ENCODE measurements at places on chromosomes 13 and 19. TPM values are rescaled to one million over a fixed set of nuclear protein-coding genes. Genes with fewer than 3 reads are reported as not detected.

GRCh38 chr13:25037057-25037813 lies 58.7 kb upstream of the PABPC3 start:
- H3K27ac ChIP-seq, result no peak overlapping the region
- peak; percentile 28 for DNase-seq
- H3K4me3 ChIP-seq, result no peak overlapping the region
- H3K27me3 ChIP-seq, result peaks cover 7% of the 10 kb centered on the region
- no peaks in the 10 kb centered on the region for H3K36me3 ChIP-seq
- H3K4me1 ChIP-seq, result no peaks in the 10 kb centered on the region

GRCh38 chr13:107977071-107977574 lies 238.2 kb downstream of the LIG4 start:
- H3K27me3 ChIP-seq, result no peaks in the 10 kb centered on the region
- no peak overlapping the region for H3K27ac ChIP-seq
- H3K36me3 ChIP-seq, result no peaks in the 10 kb centered on the region
- no peaks in the 10 kb centered on the region for H3K4me1 ChIP-seq
- no peak for DNase-seq
- no peak overlapping the region for H3K4me3 ChIP-seq

GRCh38 chr19:5563935-5564612 lies 3.7 kb downstream of the TINCR start:
- no peak overlapping the region for H3K27ac ChIP-seq
- no peaks in the 10 kb centered on the region for H3K36me3 ChIP-seq
- DNase-seq, result no peak
- no peak overlapping the region for H3K4me3 ChIP-seq

The RNF113B gene
- total RNA-seq, result not detected

DNA sequence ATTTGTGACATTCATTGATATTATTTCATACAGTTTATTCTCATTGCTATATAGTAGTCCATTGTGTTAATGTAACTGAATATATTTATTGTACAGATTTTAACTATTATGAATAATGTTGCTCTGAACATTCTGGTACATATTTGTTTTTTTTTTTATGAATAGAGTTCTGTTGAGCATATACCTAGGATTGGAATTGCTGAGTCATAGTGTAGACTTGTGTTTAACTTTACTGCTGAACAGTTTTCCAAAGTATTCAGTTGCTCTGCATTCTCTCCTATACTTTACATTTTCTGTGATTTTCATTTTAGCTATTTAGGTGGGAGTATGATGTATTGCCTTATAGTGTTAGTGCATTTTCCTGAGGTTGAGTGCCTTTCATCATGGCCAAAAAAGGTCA lies 97.5 kb downstream of the MAB21L1 start:
- no peak for DNase-seq
- H3K27ac ChIP-seq, result no peak overlapping the region
- no peaks in the 10 kb centered on the region for H3K27me3 ChIP-seq
- no peaks in the 10 kb centered on the region for H3K36me3 ChIP-seq
- H3K4me1 ChIP-seq, result no peaks in the 10 kb centered on the region

GRCh38 chr19:35310811-35311465 lies 18.0 kb upstream of the CD22 start:
- H3K4me1 ChIP-seq, result no peaks in the 10 kb centered on the region
- H3K27ac ChIP-seq, result no peak overlapping the region
- no peak overlapping the region for H3K4me3 ChIP-seq

The PRODH2 gene
- 166 TPM for total RNA-seq

The TNFSF11 gene
- 0.31 TPM for total RNA-seq

The SPACA4 gene
- total RNA-seq, result not detected

- no peak overlapping the region for H3K4me3 ChIP-seq
- no peak overlapping the region for H3K27ac ChIP-seq
- H3K4me1 ChIP-seq, result no peaks in the 10 kb centered on the region
These were observed 81.4 kb upstream of the MEDAG start for GRCh38 chr13:30824651-30825050.

DNA sequence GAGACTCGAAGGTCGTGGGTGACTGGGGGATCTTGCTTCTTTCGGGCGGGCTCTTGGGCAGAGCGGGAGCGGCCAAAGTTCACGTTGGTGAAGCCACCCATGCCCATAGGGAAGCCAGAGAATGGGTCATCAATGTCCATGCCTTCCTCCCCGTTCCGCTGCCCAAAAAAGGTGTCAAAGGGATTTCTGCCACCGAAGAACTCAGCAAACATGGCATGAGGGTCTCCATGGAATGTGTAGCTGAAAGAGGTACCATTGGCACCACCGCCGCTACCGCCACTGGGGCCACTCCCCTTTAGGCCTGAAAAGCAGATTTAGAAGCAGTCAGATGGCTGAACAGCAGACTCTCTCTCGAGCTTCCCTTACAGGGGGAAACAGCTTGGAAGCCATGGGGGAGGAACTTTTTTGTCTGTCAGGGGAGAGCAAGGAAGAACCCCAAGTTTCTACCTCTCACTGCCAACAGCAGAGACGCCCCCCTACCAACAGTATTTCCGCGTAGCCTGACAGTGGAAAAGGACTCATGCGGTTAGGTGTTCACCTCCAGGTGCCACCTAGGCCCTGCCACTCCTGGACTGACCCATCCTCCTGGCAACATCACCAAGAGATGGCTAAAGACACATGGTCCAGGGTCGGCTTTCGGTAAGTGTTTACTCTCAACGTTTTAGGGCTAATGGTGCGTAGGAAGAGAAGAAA lies 1.3 kb downstream of the DNAJB1 start:
- no peaks in the 10 kb centered on the region for H3K27me3 ChIP-seq
- peak overlapping the region; percentile 100 for H3K27ac ChIP-seq
- H3K36me3 ChIP-seq, result peaks cover 27% of the 10 kb centered on the region

The IGFL3 gene
- total RNA-seq, result not detected

DNA sequence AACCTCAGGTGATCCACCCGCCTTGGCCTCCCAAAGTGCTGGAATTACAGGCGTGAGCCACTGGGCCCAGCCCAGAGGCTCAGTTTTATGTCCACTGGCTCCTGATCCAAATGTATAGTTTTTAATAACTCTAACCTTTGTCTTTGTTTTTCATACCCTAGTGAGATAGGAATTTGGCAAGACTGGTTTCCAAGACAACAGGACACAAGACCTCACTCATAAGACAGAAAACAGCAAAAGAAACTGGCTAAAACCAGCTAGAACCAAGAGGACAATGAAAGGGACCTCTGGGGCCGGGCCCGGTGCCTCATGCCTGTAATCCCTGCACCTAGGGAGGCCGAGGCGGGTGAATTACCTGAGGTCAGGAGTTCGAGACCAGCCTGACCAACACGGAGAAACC lies 27.6 kb downstream of the CPT1C start:
- no peaks in the 10 kb centered on the region for H3K36me3 ChIP-seq
- peak overlapping the region; percentile 80 for H3K27ac ChIP-seq

The WASF3 gene
- 9.2 TPM for total RNA-seq

DNA sequence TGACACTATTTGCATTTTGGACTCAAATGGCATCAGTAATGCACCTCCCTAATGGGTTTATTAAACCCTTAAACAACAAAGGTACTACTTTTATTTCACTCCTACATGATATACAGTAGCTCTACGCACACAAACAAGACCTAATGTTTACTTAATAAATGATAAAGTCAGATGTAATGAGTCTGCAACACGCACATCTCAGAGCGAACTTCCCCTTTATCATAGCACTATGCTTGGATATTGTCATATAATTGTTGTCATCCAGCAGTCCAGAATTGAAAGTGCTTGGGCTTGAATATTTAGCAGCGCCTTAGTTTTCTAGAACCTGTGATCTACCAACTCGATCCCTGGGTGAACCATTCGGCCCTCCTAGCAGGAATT lies 772 bp downstream of the PARP4 start:
- H3K27me3 ChIP-seq, result no peaks in the 10 kb centered on the region
- peak overlapping the region; percentile 100 for H3K27ac ChIP-seq
- H3K4me1 ChIP-seq, result no peaks in the 10 kb centered on the region
- H3K36me3 ChIP-seq, result no peaks in the 10 kb centered on the region

- no peaks in the 10 kb centered on the region for H3K36me3 ChIP-seq
- H3K27ac ChIP-seq, result no peak overlapping the region
- no peak for DNase-seq
- no peak overlapping the region for H3K4me3 ChIP-seq
- H3K4me1 ChIP-seq, result no peaks in the 10 kb centered on the region
These were observed 381.4 kb downstream of the SLITRK6 start for GRCh38 chr13:85417807-85418206.

The HS6ST3 gene
- total RNA-seq, result not detected

The PCID2 gene
- 18.7 TPM for total RNA-seq

The KPTN gene
- 7.5 TPM for total RNA-seq

The C1QTNF9B gene
- 0.42 TPM for total RNA-seq

GRCh38 chr13:46595136-46595884 lies 42.3 kb downstream of the LRCH1 start:
- DNase-seq, result no peak
- H3K36me3 ChIP-seq, result no peaks in the 10 kb centered on the region
- no peak overlapping the region for H3K27ac ChIP-seq
- no peaks in the 10 kb centered on the region for H3K27me3 ChIP-seq
- no peaks in the 10 kb centered on the region for H3K4me1 ChIP-seq

DNA sequence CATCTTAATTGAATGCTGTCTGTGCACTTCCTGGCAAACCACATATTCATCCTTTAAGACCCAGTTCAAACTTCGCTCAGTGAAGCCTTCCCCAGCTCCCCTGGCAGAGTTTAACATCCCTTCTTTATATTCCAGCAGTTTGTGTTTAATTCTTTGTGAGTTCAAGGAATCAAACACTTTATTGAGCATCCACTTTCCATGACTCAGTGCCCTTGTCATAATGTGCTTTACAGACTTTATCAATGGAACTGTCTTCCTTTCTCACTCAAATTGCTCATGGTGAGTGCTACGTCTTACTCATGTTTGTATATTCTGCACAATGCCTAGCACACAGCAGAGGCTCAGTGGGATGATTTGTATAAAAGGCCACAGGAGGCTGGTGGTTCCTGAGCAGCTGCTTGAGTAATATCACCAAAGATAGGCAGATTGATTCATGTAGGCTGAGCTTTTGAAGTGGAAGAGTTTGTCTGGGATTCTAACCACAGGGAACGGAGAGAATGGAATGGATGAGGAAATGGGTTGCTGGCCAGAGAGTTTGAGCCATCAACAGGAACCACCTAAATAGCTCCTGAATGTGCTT lies 44.2 kb downstream of the SERTM1 start:
- no peak for DNase-seq
- H3K4me1 ChIP-seq, result no peaks in the 10 kb centered on the region
- H3K27ac ChIP-seq, result no peak overlapping the region
- H3K4me3 ChIP-seq, result no peak overlapping the region

The OR7G3 gene
- not detected for total RNA-seq

The NCR1 gene
- total RNA-seq, result 0.93 TPM

The KANK3 gene
- 4.7 TPM for total RNA-seq

The PEAK3 gene
- 0.07 TPM for total RNA-seq

The CYP4F2 gene
- 175 TPM for total RNA-seq

- no peaks in the 10 kb centered on the region for H3K36me3 ChIP-seq
- peaks cover 45% of the 10 kb centered on the region for H3K4me1 ChIP-seq
- H3K27ac ChIP-seq, result peak overlapping the region; percentile 88
- peak; percentile 49 for DNase-seq
- no peaks in the 10 kb centered on the region for H3K27me3 ChIP-seq
- H3K4me3 ChIP-seq, result peak overlapping the region; percentile 86
These were observed 709 bp downstream of the DPP9 start for GRCh38 chr19:4722671-4723594.

GRCh38 chr19:4414144-4414799 lies 11.8 kb downstream of the CHAF1A start:
- no peak overlapping the region for H3K4me3 ChIP-seq
- no peak for DNase-seq
- no peak overlapping the region for H3K27ac ChIP-seq
- no peaks in the 10 kb centered on the region for H3K27me3 ChIP-seq
- H3K4me1 ChIP-seq, result no peaks in the 10 kb centered on the region

The CYP2B6 gene
- total RNA-seq, result 409 TPM

- H3K27me3 ChIP-seq, result no peaks in the 10 kb centered on the region
- DNase-seq, result no peak
- H3K27ac ChIP-seq, result no peak overlapping the region
- no peaks in the 10 kb centered on the region for H3K36me3 ChIP-seq
- H3K4me3 ChIP-seq, result no peak overlapping the region
- H3K4me1 ChIP-seq, result peaks cover 21% of the 10 kb centered on the region
These were observed 18.7 kb downstream of the MLLT1 start for GRCh38 chr19:6260912-6261650.

- DNase-seq, result no peak
- peaks cover 36% of the 10 kb centered on the region for H3K36me3 ChIP-seq
These were observed 12.0 kb downstream of the KHSRP start for GRCh38 chr19:6412447-6413091.

DNA sequence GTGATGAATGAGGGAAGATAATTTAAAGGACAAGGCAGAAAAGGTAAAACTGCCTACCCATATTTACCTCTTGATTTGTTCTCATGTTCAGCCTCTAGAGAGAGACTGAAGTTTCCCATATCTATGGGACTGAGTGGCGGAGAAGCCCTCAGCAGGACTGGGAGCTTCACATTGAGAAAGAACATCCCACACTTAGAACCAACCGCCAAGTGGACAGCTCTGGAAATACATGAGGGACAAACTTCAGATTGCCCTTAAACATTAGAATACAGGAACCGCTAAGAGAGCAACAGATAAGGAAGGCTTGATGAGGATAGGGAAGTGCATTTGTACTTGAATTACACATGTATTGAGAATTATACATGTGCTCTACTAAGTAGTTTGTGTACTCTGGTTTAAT lies 316.0 kb upstream of the MIR17HG start:
- H3K27me3 ChIP-seq, result no peaks in the 10 kb centered on the region
- no peaks in the 10 kb centered on the region for H3K36me3 ChIP-seq
- H3K27ac ChIP-seq, result no peak overlapping the region
- H3K4me3 ChIP-seq, result no peak overlapping the region

The IL27RA gene
- 1.7 TPM for total RNA-seq

DNA sequence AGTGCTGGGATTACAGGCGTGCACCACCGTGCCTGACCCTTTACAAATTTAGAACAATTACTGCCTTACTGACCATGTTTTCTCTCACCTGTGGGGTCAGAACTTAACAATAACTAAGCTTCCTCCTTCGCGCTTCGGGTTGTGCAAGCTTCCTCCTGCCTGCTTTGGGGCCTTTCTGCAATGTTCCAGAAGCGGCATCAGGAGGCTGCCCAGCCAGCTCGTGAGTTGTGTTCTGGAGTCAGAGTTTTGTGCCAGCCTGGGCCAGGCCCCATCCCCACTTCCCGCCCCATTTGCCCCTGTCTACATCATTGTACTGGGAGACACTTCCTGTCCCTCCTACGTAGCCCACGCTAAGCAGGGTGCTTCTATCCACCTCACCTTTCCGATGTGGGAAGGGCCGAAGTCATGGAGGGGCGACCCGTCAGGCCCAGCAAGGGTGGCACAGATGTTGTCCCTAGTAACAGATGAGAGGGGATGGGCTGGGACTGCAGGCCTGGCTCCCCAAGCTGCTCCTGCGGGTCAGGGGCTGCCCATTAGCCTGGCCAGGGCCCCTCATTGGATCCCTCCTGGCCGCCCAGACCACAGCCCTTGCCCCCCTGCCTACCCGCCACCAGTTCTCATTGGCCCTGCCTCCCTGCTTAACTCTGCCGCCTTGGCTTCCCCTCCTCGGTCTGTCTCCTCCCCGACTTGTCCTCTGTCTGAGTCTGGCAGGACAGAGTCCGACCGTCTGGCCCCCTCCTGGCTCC lies 13.4 kb downstream of the UHRF1 start:
- DNase-seq, result no peak
- H3K36me3 ChIP-seq, result no peaks in the 10 kb centered on the region
- no peaks in the 10 kb centered on the region for H3K27me3 ChIP-seq
- H3K4me1 ChIP-seq, result no peaks in the 10 kb centered on the region
- no peak overlapping the region for H3K4me3 ChIP-seq

The DBP gene
- 3.6 TPM for total RNA-seq

The KLHL1 gene
- not detected for total RNA-seq

Data from right lobe of liver (tissue), 6 donors.